ENCODE measurements at places on chromosomes 7 and 10.

DNA sequence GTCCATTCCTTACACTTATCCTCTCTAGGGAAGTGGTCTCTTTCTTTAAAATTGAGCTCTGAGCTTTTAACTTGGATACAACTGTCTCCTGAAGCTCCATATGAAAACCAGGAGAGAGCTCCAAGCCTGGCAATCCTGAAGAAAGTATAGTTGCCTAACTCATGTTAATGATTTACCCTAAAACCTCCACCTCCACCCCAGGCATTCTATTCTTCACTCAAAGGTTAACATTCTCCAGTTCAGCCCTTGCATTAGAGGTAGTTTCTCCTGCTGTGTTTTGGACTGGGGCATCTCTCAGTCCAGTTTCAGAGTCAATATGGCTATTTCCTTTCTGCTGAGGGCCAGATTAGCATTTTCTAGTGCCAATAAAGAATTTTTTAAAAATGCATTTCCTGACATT, 195.5 kb downstream of the SLC25A13 start:
- no peak for DNase-seq

DNA sequence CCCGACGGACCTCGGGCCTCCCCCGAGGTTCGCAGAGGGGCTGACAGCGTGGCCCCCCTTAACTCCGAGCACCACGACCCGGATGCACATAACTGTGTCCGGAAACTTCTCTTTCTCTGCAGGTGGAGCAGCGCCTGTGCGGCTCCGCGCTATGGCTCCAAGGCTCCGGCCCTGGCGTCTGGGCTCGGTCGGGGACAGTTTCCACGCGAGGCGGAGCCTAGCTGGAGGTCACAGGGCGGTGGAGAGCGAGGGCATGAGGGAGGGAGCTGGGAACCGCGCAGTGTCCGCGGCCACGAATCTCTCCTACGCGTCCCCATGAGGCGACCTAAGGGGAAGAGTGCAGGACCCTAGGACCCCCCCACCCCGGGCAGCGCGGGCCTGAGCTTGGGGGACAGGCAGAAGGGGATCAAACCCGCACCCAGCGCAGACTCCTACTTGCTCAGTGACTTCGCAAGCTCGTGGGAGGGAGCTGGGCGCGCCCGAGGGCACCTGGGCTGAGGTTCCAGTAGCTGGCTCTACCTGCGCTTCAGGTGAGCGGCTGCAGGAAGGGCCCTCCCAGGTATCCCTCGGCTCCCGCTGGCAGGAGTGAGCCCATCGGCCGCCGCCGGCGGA, 8.6 kb upstream of the MNX1 start:
- DNase-seq, result no peak

GRCh38 chr10:59175538-59176240, 754 bp upstream of the PHYHIPL start:
- no peak for DNase-seq

- DNase-seq, result no peak
Measured at GRCh38 chr10:132714096-132714985, 71.6 kb downstream of the NKX6-2 start.

DNA sequence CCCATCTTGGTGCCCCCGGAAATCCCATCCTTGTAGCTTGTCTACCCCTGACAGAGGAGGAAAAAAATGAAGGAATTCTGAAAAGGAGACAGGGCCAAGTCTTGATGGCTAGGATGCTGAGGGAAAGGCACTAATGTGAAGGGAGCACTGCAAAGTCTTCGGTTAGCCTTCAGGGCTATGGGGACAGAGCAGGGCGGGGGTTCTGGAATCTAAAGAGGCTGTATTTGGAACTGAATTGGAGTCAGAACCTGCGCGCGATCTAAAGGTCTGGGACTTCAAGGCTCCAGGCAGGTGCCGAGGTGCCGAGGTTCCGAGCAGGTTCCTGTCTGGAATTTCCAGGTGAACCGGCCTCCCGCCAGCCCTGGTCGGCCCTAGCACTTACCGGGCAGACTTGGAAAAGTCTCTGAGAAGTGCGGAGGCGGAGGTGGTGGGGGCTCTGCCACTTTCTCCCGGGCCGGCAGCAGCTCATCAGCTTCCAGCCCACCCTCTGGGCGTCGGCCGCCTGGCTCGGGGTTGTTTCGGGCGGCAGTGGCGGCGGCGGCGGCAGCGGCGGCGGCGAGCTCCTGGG, 781 bp downstream of the GBX1 start:
- DNase-seq, result no peak

DNA sequence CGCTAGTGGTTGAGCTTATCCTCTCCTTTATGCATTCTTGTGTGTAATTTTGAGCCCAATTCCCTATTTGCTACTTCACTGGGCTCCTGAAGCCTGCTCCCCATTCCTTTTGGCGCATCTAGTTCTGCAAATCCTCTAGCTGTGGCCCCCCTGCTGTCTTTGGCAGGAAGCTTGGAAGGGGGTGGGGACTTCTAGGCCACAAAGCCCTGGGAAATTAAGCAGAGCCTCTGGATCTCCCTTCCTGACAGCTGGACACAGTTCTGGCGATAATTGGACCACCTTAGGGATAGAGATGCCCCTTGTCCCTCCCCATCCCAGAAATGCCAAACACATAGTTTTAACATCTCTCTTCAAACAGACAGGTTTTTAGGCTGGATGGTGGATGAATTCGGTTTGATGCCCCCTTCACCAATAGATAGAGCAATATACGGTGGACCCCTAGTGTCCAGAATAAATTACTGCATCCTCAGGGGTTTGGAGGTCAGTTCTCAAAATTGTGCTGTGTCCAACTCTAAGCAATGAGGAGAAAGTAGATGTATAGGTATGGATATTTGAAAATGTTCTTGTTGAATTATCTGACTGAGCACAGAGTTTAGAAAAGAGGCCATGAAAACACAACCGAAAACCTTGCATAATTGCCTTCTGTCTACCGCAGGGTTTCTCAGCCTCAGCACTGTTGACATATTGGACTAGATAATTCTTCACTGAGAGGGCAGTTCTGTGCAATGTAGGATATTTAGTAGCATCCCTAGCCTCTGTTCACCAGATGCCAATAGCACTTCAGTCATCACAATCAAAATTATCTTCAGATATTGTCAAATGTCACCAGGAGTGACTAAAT, 75.5 kb downstream of the PAPSS2 start:
- DNase-seq, result no peak

DNA sequence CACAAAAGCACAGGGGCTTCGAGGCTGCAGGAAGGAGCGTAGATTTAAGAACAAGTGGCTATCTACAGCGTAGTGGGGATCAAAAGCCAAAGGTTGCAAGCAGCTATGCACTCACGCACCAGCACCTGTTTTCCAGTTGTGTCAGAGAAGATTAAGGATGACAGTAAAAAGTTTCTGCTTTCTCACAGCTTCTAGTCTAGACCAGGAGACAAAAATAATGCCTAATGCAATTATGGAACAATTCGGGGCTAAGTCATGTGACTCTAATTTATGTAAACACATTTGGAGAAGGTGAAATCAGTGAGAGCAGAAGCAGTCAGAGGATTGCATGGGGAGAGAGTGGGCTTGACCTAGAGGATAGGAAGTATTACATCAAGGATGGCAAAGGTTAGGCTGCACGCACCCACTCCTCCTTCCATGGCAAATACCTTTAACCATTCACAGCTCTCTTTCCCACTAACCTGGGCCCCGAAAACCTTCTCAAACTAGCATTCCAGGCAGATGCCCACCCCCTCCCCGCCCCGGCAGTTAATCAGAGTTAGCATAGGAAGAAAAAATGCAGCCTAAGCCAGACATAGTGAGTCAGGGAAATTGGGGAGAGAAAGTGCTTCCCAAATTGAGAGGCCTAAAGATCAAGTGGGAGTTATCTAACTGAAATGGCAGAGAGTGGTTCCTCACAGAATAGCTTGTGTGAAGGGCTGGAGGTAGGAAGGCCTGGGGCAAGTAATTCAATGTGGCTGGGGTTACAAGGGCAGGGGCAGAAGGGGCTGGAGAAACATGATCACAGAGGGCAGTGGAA, 48.2 kb upstream of the GPAM start:
- DNase-seq, result no peak

GRCh38 chr10:110619514-110620397, 24.4 kb upstream of the RBM20 start:
- no peak for DNase-seq

DNA sequence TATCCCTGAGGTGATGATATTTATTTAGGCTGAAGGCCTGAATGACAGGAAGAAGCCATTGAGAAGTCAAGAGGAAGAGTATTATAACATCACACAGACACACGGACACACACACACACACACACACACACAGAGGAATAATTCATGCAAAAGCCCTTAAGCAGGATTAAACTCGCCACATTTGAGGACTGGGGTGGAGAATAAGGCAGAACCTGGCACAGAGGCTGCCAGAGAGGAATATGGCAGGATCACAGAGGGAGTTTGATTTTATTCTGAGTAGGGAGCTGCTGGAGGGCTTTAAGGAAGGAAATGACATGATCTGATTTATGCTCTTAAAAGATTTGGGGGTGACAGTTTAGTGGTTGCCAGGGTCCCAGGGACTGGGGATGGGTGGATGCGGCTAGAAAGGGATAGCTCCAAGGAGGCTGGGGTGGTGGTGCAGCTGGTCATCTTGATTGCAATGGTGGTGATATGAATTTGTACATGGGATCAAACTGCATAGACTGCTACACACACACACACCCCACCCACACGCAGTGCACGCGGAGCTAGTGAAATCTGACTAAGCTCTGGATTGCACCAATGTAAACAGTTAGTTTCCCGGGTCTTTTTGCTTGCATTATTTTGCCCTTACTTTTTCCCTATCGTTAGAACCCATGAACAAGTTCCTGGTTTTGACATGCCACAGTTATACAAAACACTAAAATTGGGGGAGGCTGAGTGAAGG, 11.2 kb downstream of the SMURF1 start:
- no peak for DNase-seq

GRCh38 chr10:12337453-12338372, 11.6 kb upstream of the CAMK1D start:
- no peak for DNase-seq

GRCh38 chr7:14839307-14839706, 63.2 kb downstream of the DGKB start:
- no peak for DNase-seq

GRCh38 chr7:130896051-130896881, 162.3 kb upstream of the KLF14 start:
- DNase-seq, result no peak

DNA sequence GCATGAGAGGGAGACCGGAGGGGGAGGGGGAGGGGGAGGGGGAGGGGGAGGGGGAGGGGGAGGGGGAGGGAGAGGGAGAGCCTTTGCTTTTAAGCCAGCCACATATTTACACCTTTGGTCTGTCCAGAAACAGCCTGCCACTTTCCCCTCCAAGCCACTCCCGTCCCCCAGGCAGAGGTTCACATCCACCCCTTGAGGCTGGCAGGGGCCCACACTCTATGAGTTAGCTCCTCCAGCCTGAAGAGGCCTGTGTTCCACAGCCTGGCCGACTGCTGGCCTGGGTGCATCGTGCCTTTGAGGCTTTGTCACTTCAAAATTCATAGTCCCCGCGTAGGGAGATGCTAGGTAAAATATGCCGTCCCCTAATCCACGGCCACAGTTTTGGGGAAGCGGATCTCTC, 16.5 kb downstream of the ADAMTS14 start:
- DNase-seq, result no peak

- DNase-seq, result no peak
Measured at GRCh38 chr7:148571381-148571780, 19.2 kb upstream of the C7orf33 start.

GRCh38 chr7:101910991-101911799, 93.8 kb downstream of the CUX1 start:
- DNase-seq, result no peak

DNA sequence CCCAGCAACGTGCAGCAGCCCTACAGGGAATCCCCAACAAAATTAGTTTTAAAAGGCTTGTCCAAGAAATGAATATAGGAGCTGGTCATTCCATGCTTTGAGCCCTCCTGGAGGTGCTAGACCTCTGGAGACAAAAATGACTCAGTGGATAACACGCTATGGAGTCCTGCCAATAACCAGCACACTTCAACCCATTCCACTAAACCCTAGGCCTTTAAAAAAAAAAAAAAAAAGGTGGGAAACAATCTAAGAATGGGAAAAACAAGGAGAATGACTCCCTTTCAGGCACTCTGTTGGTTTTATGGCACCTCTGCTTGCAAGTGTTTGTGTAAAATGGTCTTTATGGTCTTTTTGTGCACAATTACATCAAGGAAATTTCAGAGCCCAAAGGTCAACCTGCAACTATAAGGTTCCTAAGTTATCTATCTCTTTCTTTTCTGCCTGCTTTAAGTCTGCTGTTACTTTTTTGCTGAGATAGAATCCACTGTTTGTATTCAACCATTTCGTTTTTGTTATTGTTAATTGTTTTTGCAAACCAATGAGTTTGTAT, 21.3 kb downstream of the AVL9 start:
- no peak for DNase-seq

DNA sequence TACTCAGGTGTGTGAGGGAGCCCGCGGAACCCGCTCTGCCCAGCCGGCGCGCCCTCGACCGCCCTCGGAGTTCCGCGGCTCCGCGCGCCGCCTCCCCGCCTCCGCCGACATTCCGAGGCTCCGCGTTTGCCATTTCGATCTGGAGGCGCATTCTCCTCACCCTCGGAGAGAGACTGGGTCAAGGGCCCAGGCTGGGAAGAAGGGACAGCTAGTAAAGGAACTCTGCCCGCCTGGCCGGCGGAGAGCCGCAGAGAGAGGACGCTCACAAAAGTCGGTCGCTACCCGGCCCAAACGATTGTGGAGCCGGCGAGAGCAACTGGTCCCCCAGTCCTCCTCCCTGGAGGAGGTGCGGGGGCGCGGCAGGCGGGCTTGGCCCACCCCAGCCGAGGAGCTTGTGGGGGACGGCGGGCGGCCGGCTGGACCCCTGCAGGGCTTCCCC, 74.5 kb upstream of the LEP start:
- DNase-seq, result no peak

GRCh38 chr10:117581961-117582360, 39.4 kb downstream of the EMX2 start:
- no peak for DNase-seq

DNA sequence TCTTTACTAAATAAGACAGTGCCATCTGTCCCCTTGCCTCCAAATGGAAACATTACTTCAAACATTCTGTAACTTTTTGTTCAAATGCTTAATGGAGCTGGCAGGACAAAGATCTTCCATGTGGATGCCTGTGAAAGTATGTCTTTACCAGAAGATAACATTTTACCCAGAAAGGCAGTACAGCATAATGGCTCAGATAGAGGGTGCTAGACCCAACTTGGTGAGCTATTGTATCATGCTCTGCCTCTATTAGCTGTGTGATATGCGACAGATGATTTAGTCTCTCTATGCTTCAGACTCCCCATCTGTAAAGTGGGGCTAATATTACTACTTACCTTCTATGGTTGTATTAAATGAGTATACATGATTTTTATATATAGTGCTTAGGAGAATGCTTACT, 8.8 kb upstream of the SMKR1 start:
- DNase-seq, result no peak

DNA sequence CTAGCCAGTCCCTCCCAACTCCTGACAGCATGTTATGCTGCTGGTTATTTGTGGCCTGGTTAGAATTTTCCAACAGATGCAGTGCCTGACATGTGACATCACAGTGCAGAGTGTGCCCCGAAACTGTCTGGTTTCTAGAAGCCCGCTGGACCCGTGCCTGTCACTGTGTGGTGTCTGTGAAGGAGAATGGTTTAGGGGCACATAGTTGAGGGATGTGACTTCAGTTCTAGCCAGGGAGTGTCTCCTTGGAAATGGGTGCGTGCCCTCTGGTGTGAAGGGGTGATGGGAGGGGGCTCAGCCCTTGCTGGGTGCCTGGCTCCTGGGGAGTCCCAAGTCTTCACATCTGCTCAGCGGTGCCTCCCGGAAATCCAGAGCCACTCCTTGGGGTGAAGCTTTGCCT, 303.6 kb downstream of the GLRX3 start:
- no peak for DNase-seq

- DNase-seq, result no peak
Measured at GRCh38 chr7:131104596-131105293, 222.9 kb upstream of the MKLN1 start.

GRCh38 chr7:2924866-2925840, 81.0 kb upstream of the GNA12 start:
- no peak for DNase-seq
